GM20000 (cell line): ENCODE measurements at places on chromosomes 1 and 21.
A peak's percentile ranks its signal among the peaks of the same experiment; 100 is the strongest.

DNA sequence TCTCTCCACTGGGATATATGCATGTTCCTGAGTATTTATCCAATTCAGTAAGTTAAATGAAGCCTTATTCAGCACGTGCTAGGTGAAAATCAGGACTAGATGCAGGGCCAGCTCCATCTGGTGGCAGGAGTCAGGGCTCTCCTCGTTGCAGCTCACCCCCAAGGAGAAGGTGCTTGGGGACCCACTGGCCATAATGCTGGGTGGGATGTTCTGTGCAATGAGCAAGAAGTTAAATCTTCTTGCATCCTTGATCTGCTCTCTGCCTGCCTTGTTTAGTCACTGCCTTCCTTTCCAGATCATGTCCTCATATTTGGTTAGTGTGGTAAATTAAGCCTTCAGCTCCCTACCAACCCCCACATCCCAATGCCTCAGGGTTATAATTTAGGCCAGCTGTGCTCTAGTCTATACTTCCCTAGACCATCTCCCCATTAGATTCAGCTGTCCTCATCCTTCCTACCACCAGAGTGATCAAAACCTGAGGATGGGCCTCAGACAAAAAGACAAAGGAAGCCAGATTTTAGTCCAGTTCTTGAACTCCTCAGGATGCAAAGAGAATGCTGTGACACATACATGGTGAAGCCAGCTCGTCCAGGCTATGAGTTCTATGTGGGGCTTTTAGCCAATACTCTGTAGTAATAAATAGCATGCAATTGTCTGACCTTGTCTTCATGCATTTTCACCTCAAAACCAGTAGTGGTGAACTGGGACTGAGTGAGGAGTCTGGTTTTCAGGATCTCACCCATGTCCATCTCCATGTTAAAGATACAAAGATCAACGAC is 55.9 kb downstream of the SEC16B start:
- DNase-seq, result no peak

DNA sequence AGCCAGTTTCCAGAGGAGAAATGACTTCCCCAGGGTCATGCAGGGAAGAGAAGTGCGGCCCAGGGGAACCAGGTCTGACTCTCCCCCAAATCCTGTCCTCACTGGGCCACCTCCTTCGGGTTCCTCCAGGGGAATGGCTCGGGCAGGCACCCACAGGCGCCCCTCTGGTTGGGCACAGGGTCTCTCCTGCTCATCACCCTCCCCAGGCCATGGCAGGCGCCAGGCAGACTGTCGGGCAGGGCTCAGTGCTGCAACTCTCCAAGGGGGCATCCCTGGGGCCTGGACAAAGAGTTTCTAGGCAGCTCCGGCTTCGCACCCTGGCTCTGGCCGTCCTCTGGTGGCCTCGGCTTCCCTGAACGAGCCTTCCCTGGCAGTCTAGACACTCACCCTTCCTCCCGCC is 75.6 kb downstream of the MEGF6 start:
- DNase-seq, result no peak

DNA sequence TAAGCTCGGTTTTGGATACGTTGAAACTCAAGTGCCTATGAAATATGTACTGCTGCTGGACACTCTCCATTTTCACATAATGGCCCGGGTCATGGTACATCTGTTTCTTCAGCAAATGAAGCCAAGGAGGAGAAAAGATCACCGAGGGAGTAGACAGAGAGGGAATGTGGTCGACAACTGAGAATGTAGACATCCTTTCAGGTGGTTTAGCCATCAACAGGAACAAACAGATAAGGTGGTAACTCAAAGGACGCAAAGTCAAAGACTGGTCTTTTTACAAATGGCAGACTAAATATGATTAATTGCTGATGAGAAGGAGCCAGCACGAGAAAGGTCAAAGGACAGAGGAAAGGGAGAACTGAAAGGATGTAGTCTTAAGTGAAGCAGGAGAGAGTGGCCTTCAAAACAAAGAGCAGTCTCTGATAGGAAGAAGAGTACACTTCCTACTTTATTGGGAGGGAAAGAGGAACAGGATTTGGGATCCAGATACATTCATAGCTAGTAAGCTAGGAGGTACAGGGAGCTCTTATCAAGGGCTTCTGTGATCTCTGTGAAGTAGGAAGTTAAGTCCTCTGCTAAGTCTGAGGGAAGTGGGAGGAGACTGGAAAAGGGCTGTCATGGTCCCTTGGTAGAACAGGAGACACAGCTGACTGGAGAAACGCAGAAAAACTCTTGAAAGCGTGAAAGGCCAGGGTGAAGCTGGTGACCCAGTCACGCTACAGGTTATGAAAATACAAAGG is 28.3 kb downstream of the NUP133 start:
- DNase-seq, result peak; percentile 46

DNA sequence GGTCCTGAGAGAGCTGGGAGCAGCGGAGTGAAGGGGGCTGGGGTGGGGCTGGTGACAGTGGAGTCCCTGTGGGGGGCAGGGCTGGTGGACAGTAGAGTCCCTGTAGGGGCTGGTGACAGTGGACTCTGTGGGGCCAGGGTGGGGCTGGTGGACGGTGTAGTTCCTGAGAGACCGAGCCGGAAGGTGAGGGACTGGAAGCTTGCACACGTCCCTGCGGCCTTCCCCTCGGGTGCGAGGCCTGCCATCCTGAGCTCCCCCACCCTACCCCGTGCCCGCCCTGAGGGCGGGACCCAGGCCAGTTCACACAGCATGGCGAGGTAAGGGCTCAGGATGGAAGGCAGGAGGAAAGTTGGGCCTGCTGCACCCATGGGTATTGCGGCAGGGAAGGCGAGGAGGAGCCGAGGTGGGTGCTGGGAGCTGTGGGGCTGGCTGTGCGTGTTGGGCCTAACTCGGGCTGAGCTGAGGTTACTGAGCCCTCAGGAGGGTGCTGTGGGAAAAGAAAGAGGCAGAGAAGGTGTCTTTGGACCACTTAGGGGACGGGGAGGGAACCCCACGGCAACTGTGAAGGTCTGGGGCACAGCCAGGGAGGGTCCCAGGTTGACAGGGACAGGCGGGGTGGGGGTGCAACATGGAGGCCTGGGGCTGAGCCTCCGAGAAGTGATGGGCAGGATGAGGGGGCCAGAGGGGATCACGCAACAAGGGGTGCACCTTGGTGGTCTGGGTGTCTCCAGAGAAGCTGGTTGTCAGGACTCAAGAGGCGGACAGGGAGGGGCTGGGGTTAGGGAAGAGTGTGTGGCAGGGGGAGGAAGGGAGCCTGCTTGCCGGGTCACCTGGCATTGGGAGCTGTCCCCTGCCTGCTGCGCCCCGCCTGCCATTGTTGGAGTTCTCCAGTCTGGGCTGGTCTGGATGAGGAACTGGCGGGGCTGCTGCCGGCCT is 60.8 kb downstream of the PRKCZ start:
- no peak for DNase-seq

- peak; percentile 45 for DNase-seq
These were observed 5.7 kb downstream of the AGMAT start for GRCh38 chr1:15578921-15579682.

DNA sequence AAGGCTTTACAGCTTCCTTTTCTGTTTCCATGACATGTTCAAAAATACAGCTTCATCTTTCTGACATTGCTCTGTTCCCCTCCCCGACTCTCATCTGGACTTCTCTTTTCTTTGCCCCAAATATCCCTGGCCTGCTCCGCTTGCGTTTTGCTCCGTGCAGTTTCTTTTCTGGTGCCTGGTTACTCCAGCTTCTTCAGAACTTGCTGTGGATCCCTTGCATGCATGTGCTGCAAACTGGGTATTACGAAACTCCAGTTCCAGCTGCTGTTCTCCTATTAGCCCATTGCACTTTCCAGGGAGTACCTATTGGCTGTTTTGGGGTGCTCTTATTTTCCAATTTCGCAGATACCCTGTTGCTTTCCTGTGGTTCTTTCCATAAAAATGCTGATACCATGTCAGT is 9.9 kb upstream of the NDC1 start:
- no peak for DNase-seq

DNA sequence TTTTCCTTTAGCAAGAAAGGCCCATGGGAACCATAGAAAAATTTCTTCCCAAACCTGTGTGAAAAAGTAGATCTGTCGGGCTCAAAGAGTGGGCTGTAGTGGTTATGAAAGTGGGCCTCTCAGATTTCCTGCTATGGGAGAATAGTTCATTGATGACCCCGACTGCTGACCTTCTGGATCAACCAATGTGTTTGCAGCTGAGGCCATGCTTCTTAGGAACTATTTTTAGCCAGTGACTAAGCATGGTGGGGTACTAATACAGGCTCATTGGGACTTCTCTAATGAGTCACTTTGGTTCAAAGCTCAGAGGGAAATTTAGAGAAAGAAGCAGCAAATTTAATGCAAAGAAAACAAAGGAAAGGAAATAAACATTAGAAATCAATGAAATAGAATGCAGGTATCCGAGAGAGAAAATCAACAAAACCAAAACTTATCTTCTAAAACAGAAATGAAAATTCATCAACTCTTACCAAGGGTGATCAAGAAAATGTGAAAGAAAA is 12.6 kb upstream of the PSMA5 start:
- DNase-seq, result peak; percentile 19

DNA sequence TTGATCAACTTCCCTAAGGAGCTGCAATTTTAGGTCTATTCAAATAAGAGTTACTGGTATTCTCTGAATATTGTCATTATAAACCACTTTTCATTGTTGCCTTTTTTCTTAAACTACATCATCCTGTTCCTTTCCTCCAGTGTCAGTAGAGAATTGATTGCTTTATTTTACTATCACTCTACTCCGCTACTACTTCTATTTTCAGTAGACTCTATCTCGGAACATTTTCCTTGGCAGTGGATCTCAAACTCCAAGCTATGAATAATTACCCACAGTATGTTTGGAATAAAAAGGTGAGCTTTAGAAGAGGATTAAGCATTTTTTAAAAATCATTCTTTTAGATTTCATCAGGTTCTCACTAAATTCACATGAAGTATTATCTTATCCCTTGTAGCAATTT is 224.9 kb downstream of the GREM2 start:
- DNase-seq, result no peak

GRCh38 chr1:30507401-30508174 is 215.8 kb downstream of the MATN1 start:
- no peak for DNase-seq

GRCh38 chr1:221774054-221774842 is 32.4 kb upstream of the DUSP10 start:
- DNase-seq, result no peak

GRCh38 chr1:82542141-82542540 is 741.4 kb downstream of the ADGRL2 start:
- no peak for DNase-seq

DNA sequence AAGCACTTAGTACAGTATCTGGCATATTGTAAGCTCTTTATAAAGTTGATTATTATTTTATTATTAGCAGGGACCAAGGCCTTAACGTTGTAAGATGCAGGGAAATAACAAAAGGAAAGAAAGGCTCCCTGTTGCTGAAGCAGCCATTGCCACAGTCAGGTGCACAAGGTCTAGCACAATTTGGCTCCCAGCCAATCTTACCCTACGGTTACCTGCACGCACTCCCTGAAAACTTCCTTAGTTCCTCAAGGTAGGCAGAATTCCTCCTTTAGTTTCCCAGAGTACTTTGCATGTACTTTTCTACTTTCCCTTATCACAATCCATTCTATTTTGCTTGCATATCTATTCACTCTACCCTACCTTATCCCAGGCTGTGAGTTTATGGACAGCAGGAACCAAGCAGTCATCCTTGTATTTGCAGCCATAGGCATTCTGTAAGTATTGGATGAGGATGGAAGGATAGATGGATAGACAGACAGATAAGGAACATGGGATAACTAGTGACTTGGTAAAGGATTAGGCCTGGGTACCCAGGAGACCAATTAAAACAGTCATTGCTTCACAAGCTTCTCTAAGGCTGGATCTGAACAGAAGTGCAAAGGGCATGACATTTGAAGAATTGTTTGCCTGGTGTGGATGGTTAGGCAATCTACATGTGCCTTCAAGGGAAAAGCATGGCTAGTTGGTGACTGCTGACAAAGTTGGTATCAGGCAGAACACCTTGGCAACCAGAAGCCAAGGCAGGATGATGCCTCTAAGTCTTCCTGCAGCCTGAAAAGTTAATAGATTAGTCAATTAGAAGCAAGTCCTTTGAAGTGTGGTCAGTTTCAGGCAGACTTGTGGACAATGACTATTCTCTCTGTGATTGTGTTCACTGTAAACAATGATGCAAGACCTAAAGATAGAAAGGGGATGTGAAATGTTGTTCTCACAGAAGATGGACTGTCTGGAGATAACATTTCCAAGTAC is 20.8 kb upstream of the JAK1 start:
- peak; percentile 67 for DNase-seq

- DNase-seq, result no peak
These were observed 153.1 kb upstream of the LRRC7 start for GRCh38 chr1:69414574-69414973.

DNA sequence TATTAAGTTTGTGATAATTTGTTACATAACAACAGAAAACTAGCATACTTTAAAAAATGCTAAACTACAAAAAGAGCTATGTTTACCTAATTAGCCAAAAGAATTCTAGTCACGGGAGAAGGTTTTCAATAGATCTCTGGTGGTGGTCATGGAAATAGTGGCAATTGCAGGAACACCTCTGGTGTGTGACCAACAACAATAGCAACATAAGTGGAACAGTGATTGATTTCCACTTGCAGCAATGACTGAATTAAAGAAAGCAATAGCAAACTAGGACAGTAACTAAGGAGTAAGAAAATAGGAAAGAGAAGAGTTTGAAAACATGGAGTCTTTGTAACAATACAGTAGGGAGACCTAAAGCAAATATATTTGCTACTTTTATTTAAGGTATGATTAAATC is 171.3 kb upstream of the ADGRL4 start:
- no peak for DNase-seq

DNA sequence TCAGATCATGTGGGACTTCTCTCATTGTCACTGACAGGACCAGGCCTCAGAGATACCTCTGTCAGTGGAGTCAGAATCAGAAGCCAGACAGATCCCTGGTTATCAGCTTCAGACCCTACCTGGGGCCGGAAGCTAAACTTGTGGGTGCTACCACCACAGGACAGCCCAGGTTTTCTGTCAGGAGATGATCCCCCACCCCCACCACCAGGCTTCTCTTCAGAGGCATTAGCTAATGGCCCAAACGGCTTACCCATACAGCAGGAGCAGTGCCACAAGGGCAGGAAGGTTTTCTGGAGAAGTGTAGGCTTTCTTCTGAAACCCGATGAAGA is 105.5 kb downstream of the ABCA4 start:
- DNase-seq, result no peak

- no peak for DNase-seq
These were observed 18.5 kb downstream of the NPHP4 start for GRCh38 chr1:5973771-5974170.

DNA sequence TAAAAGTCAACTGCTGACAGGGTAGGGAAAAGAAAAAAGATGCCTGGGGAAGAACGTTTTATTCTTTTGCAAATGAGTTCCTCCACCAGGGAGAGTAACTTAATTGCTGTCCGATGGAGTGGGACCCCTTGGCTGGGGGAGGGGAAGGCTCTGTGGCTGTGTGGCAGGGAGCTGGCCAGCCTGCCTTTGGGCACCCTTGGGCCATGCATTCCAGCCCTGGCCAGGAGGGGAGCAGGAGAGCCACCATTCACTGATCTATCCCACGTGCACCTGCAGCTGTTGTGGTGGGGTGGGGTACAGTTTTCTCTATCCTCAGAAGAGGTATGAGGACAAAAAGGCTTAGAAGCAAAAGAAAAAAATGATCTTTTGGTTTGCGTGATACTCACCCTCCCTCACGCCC is 116.9 kb downstream of the KCNK1 start:
- DNase-seq, result no peak
